HepG2 (cell line): ENCODE measurements at places on chromosomes 12 and 14.

DNA sequence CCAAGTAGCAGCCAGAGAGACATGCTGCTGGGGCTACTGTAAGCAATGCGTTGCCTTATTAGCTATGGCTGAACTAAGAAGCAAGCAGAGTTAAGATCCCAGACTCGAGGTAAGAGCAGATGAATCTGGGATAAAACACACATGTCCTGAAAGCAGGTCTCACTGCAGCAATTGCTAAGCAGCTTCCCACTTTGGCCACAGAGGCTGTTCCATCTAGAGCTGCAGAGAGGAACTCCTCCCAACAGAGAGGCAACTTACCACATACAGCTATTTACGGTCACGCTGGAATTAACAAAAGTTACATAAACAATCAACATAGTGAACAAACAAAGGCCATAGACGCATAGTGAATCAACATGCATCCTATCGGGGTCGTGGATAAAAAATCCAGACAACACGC, 90.2 kb downstream of the KSR2 start:
- no peak for DNase-seq

GRCh38 chr14:58639842-58640484, 2.2 kb downstream of the DACT1 start:
- peak; percentile 15 for DNase-seq

GRCh38 chr14:85663256-85663655, 133.3 kb downstream of the FLRT2 start:
- DNase-seq = no peak

- no peak for DNase-seq
Observed at GRCh38 chr14:100547633-100548294, 39.5 kb downstream of the BEGAIN start.

- no peak for DNase-seq
Observed at GRCh38 chr12:129788506-129789084, 115.2 kb downstream of the TMEM132D start.

- no peak for DNase-seq
Observed at GRCh38 chr12:47986832-47987231, 17.4 kb downstream of the COL2A1 start.

- peak; percentile 89 for DNase-seq
Observed at GRCh38 chr12:57522011-57522886, at the start of gene MBD6. TSS of gene MBD6 (plus strand) at chr12:57522824. CDS start at chr12:57524304, 1,480 bp downstream.

DNA sequence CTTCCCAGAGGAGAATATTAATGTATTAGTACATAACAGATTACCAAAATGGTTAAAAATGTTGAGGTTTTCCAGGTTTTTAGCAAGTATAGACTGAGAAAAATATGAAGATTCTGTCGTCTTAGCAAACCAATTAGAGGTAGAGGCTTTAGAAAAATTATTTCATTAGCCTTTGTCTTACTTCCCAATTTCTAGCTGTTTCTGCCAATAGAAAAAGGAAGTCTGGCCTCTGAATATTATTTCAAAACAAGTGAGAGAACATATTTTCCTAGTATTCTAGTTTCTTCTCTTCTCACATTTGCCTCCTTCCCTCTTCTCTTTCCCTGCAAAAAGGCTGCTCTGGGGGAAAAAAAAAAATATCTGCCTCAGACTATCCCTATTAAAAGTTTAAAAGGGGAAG, 16.4 kb downstream of the IPO8 start:
- no peak for DNase-seq

- DNase-seq = no peak
Observed at GRCh38 chr14:63088865-63089264, 43.6 kb upstream of the KCNH5 start.

- DNase-seq = no peak
Observed at GRCh38 chr12:44101475-44101874, 265.6 kb downstream of the TMEM117 start.

DNA sequence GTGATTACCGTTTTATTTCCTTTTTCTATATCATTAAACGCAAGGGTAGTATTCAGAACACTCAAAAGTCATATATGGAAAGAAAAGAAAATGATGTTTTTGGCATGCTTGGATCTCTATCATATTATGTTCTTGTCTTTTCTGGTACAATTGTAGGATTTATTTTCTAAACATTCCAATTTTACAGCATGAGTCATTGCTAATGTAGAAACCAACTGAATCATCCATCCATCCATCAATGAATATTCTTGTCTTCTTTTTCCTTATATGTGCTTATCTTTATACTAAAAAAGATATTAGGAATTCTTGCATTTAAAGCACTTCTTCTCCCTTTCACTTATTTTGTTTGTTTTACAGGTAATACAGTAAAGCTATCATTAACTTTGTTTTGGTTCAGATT, 20.4 kb upstream of the AMIGO2 start:
- no peak for DNase-seq

- no peak for DNase-seq
Observed at GRCh38 chr12:49932533-49933130, 17.9 kb upstream of the AQP2 start.

- DNase-seq = no peak
Observed at GRCh38 chr12:119202544-119202943, 23.8 kb downstream of the HSPB8 start.

DNA sequence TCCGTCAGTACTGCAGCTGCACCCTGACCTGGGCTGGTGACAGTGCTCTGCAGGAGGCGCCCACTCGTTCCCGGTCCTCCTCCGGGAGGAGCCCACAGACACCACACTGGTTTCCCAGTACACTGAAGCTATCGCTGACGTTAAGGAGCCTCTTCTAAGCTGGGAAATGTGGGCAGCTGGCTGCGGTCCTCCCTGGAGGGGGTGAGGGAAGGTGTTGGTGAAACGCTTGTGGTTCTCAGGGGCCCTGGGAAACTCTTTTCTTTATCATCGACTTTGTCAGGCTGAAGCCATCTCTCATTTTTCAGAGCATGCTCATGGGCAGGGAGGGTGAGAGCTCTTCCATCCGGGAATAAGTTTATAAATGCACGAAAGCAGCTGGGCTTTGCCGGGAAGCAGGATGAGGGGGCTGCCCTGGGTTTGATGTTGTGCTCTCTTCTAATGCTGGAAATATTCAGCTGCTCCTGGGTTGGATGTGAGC, 176.0 kb downstream of the CHST11 start:
- no peak for DNase-seq

GRCh38 chr12:21438643-21439042, 1.2 kb downstream of the PYROXD1 start:
- DNase-seq = no peak

GRCh38 chr14:92670643-92671366, 77.6 kb downstream of the LGMN start:
- DNase-seq = no peak

DNA sequence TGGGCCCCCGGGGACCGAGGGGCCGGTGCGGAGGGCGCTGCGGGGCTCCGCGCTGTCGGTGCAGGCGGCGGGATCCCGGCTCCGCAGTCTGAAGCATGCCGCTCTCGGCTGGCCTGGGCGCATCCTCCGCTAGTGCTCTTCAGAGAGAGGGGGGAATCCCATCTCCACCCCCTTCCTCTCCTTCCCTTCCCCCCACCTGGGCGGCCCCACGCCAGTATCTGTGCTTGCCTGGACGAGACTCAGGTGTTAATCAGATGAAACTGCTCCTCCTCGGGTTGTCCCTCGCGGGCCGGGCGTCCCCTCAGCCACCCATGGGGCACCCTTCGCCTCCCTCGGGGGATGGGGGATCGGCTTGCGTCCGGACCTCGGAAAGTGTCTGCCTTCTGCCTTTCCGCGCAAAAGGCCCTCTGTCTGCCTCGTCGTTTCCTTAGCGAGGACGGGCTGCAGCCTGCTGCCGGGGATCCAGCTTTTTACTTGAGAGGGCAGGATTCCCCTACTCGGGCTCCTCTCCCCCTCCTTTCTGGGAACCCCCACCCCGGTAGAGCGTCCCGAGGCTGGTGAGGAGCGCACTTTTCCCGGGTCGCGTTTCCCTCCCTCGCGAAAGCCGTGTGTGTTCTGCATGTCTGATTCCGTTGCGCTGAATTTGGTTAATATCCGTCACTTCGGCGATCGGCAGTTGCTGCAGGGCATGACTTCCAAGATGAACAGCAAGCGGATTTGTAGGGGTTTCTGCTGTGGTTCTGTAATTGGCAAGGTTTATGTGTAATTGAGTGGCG, 1.1 kb downstream of the GPHN start:
- DNase-seq = no peak

DNA sequence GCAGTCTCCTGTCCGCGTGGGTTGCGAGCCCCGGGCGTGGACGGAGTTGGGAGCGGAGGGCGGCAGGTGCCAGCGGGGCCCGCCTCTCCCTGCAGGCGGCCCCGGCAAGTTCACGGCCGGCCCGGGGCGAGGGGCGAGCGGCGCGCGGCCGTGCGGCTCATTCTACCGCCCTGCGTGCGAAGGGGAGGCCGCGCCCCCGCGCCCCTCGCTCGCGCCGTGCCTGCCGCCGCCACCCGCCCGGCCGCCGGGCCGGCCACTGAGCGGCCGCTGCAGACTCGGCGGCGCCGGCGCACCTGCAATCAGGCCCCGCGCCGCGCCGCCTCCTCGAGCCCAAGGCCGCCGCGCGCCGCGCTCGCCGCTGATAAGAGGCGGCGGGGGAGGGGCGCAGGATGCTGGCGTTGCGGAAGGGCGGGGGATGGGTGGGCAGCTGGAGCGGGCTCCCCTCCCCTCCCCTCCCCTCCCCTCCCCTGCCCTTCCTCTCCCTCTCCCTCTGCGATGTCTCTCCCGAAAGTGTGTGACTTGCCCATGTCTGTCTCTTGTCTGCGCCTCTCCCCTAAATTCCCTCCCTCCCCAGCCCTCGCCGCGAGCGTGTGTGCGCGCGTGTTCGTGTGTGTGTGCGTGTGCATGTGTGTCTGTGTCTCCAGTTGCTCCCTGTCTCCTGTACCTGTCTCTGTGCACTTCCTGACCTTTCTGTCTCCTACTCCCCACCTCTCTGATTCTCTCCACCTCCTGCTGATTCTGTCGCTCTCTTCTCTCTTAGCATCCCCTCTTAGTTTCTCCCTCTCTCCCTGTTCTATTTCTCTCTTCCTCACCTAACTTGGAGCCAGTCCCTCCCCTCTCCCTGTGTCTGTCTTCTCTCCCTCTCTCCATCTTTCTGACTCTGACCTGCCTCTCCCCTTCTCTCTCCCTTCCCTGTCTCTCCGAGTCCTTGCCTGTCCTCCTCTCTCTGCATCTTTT, 768.1 kb upstream of the TBX3 start:
- DNase-seq = peak; percentile 66

DNA sequence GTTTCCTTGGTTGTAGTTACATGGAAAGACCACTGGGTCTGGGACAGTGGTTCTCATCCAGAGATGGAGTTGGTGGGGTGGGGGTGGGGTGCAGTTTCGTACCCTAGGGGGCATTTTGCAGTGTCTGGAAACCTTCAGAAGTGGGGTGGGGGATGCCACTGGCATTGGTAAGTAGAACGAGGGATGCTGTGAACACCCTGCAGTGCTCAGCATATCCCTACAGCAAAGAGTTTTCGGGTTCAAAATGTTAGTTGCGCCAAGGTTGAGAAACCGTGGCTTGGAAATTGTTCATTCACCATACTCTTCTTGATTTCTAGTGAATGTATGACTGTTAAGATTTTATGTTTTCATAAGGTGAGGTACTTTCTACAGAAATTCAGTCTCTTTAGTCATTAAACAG, 28.7 kb downstream of the TRAF3 start:
- DNase-seq = no peak

DNA sequence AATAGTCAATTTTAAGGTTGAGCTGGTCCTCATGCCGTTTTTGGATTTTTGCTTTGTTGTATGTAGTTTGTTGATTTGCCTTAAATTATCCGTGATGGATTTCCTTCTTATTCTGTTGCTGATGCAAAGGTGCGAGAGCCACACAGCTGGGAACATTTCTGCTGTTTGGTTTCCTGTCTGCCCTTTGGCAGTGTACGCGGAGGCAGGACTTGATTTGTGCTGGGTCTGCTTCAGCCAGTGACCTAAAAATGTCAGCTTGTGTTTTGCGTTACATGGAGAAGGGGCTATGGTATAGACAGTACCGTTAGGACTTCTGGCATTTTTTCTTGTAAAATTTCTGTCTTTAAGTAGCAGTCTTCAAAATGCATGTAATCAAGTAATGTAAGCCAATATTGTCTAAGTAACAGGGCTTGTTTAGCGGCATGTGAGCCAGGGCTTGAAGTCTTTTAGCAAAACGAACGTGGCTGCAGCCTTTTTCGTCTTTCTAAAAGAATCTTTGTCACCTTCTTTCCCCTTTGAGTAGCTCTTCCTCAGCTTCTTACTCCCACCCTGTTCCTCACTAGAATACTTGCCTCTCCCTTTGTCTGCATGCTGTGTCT, 18.2 kb upstream of the RD3L start:
- DNase-seq = no peak

- DNase-seq = no peak
Observed at GRCh38 chr12:53530920-53531319, 23.6 kb upstream of the NPFF start.

DNA sequence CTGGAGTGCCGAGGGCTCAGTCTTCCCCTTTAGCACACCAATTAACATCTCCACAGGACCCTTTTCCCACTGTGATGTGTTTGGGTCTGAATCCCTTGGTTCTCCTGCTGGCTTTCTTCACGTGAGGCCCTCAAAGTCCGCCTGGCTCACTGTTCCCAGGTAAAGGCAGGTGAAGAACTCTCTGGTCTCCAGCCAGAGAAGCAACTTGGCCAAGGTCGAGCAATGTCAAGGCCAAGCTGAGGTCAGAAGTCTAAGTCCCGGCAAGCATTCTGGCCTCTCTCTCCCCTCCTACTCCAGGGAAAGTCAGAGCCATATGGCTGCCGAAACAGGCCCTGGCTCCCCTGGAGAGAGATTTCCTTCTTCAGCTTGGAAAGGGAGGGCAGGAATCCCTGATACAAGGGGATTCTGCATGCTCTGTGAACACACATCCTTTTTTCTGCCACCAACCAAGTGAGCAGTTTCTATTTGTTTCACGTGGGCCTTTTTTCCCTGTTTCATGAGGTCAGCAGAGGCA, 61.4 kb upstream of the ESRRB start:
- DNase-seq = no peak

- no peak for DNase-seq
Observed at GRCh38 chr14:32938719-32939253, at the start of gene NPAS3. TSS of gene NPAS3 (plus strand) at chr14:32938879.

- no peak for DNase-seq
Observed at GRCh38 chr14:70149596-70150165, 39.1 kb downstream of the SLC8A3 start.

DNA sequence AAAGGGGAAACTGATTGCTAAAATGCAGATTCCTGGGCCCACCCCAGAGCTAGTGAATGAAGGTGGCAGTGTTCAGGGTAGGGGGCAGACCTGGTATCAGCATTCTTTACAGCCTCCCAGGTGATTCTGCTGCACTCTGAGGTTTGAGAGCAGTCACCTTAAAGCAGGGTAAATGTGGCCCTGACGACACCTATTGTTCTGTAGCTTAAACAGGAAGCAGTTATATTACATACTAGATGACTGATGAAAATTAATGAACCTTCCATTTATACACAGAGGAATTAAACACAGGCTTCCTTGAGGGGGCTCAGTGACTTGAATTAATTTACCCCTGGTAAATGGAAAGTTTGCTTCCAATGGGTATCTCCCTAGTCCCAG, 25.3 kb downstream of the NUAK1 start:
- no peak for DNase-seq
